ENCODE measurements at places on chromosomes 3 and 15. TPM values are rescaled to one million over a fixed set of nuclear protein-coding genes. Genes with fewer than 3 reads are reported as not detected.

Gene POLQ
- total RNA-seq, result 2.3 TPM

Gene MUC4
- not detected for total RNA-seq

Gene GABRB3
- total RNA-seq, result 1.8 TPM

Gene PGBD4
- 0.47 TPM for total RNA-seq

Gene ALS2CL
- total RNA-seq, result 89.0 TPM

Gene PRR20G
- not detected for total RNA-seq

Gene PP2D1
- not detected for total RNA-seq

Gene FBXO40
- not detected for total RNA-seq

Gene TRIM42
- not detected for total RNA-seq

Gene CHST14
- total RNA-seq, result 7.9 TPM

Gene ALDH1A2
- total RNA-seq, result not detected

Gene GNAT1
- not detected for total RNA-seq

Gene AADACL2
- not detected for total RNA-seq

Gene LRRC31
- not detected for total RNA-seq

Gene ANKUB1
- 0.31 TPM for total RNA-seq

Gene LDHAL6B
- total RNA-seq, result not detected

Gene MB21D2
- 9.2 TPM for total RNA-seq

Gene POPDC2
- total RNA-seq, result 0.08 TPM
